ENCODE measurements at places on chromosomes 4 and X.

- DNase-seq: no peak
Observed at GRCh38 chr4:4789462-4789861, 70.0 kb upstream of the MSX1 start.

DNA sequence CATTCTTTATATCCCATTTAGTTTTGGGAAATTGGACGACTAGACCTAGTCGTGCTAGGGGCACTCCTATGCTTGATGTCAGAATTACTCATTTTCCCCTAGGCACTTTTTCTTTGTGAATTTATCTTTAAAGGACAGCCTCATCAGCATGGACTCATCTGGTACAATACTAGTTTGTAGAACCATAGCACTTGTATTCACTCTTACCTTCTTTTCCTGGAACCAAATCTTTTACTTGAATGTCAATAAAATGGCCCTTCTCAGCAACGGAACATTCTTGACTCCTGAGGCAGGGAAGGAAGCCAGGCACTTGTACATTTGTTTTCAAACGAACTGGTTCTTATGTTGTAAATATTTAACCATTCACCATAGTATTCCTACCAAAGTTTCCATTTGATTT lies 187.1 kb downstream of the SHROOM3 start:
- DNase-seq: no peak

- no peak for DNase-seq
Observed at GRCh38 chr4:112546476-112546875, 30.5 kb upstream of the NEUROG2 start.

DNA sequence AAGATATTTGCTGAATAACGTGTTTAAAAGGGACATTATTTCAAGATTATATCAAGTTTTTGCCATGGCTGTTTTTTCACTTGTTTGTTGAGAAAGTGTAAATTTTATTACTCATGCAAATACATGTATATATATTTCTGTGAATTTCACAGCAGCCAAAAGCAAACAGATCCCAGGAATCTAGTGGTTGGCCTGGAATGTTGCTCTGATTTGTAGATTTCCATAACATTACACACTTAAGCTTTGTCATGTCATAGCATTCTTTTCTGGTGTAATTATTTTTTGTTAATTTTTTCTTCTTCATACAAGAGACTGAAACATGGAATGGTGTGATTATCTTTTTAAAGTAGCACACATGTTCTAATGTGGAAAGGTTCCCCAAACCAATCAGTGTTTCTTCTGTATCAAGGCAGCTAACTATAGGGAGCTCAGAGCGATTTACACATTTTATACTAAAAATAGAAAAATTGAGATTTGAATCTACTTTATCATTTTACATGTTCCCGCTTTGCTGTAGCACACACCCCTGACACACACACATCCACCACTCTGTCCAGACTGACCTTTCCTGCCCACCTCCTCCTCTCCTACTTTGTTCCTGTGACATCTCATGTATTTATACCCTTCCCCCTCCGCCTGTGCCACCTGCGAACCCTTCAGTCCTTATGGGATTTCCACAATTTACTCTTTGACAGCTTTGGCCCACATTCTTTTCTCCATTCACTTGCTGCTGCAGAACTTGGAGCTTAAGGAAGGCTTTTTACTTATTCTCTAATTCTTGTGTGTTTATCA lies 20.3 kb downstream of the RUFY3 start:
- no peak for DNase-seq

- no peak for DNase-seq
Observed at GRCh38 chrX:153342762-153343558, 9.0 kb downstream of the ZNF275 start.

GRCh38 chrX:51332188-51332942 lies at the start of gene NUDT10:
Gene NUDT10, plus strand, starts transcription at chrX:51332822. Its CDS starts 144 bp downstream, at chrX:51332966.
- DNase-seq: peak; percentile 4

- DNase-seq: no peak
Observed at GRCh38 chr4:143728166-143728565, 27.7 kb upstream of the FREM3 start.

GRCh38 chrX:35670889-35671288 lies 127.3 kb upstream of the MAGEB16 start:
- DNase-seq: no peak

DNA sequence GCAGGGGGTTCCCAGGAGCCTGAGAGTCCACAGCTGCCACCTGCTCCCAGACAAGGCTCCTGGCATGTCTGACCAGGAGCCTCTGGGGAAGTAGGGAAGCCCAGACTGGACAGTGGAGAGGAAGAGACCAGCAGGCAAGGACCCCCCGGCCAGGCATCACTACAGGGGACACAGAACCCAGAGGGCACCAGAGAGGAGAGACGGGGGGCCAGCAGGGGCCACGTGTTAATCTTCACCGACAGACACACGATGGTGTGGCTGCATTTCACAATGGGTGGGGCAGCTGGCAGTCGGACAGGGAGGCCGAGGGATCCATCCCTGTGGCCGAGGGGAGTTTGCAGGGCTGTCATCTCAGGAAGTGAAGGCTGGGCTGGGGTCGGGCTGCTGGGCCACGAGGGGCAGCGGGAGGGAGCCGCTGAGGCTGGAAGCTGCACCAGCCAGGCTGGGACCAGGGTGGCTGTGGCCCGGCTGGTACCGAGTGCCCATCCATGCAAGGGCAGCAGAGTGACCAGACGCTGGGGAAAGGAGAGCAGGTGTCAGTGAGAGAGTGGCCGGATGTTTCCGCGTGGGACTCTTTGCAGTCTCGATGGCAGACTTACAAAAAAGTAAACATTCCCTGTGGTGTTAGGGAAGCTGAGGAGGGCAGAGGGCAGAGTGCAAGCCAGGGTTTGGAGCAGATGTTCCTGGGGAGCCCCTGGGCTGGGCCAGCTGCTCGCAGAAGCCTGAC lies 4.7 kb downstream of the PDE6B start:
- DNase-seq: no peak

- no peak for DNase-seq
Observed at GRCh38 chrX:150062292-150063137, 124.2 kb upstream of the EOLA2 start.

DNA sequence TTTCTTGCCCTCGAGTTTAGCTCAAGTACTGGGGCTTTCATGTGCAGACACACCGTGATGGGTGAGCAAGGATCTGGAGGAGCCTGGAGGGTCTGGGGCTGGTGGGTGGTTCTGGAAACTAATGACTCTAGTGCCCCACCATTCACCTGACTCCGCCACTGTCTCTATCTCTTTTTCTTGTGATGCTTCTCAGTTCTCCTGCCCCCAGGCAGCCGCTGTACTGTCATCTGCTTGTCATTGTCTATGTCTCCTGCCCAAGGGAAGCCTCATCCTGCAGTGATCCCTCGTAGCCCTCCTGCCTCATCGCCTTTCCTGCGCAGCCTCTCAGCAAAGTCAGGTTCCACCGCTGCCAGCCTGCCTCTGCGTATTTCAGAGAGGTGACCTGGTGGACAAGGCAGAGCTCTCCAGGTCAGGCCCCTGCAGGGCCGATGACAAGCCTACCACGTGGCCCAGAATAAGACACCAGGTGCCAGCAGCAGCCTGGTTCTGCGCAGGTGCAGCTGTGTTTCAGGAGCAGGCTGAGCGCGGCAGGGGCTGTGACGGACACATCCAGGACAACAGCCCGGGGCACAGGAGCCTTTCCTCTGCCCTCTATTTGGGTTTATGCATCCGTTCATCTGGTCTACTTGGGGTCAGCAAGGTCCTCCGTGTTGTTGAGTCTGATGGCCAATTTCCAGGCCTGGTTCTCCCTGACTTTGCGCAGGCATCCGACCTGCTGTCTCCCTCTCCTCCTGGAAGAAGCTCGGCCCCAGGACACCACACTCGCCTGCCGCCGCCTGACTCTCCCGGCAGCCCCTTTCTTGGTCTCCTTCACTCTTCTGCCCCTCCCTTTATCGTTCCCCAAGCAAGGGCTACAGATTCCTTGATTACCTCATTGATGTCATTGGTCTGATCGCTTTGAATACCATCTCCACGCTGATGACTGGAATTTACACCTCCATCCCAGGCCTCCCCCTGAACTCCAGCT lies 30.9 kb upstream of the CDKN2AIP start:
- no peak for DNase-seq

DNA sequence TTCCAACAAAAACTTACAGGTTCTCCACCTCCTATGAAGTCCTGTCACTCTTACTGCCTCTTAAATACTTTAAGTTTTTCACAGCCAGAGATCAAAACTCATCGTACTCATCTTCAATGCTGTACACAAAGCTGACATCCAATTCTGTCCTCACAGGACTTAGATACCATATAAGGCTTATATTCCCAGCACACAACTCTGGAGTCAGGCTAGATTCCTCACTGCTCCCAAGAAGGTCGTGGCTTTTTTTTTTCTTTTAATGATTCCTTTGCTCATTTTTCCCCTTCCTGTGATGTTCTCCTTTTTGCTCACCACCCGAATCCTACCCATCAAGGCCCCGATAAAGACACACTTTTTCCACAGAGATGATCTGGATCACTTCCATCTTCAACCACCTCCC lies 914 bp downstream of the TRAPPC2 start:
- DNase-seq: no peak

GRCh38 chr4:168486912-168487281 lies 6.6 kb upstream of the DDX60L start:
- no peak for DNase-seq

- DNase-seq: peak; percentile 19
Observed at GRCh38 chr4:10084651-10085358, 31.8 kb downstream of the WDR1 start.

DNA sequence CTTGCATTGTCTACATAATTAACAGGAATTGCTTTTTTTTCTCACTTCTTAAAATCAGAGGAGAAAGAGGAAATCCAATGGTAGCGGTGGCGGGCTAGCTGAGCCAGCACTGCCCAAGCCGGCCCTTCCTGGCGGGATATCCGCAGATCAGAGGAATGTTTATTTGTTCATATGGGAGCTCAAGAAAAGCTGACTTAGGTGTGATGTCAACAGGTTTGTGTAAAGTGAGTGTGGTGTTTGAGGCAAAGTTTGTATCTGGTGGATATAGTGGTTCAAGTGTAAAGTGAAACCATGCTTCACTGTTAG lies 466 bp upstream of the SLC39A8 start:
- no peak for DNase-seq

GRCh38 chr4:78606530-78607095 lies 55.0 kb downstream of the ANXA3 start:
- no peak for DNase-seq

GRCh38 chr4:137361756-137362470 lies 170.4 kb downstream of the PCDH18 start:
- DNase-seq: no peak

DNA sequence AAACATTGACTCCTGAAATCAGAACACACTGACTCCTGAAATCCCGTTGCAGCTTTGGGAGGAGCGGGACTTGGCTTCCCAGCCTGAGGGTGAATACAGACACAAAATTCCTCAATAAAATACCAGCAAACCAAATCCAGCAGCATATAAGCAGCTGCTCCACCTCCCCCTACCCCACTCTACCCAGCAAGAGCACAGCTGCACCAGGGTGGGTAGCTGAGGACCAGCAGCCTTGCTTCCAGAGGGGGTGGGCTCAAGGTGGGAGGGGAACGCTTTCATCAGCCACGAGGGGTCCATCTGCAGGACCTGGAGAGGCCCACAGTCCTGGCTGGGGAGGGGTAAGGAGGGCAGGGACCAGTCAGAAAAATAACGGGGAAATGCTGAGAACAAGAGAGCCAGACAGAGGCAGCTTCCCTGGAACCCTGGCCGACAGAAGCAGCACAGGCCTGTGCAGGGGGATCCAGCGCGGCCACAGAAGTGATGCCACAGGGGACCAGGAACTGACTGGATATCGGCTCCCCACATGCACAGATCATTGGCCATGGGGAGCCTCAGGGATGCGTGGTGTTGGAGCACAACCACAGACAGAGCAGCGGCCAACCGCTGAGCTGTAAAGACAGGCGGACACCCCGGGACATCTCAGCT lies 49.8 kb downstream of the FGFRL1 start:
- no peak for DNase-seq

DNA sequence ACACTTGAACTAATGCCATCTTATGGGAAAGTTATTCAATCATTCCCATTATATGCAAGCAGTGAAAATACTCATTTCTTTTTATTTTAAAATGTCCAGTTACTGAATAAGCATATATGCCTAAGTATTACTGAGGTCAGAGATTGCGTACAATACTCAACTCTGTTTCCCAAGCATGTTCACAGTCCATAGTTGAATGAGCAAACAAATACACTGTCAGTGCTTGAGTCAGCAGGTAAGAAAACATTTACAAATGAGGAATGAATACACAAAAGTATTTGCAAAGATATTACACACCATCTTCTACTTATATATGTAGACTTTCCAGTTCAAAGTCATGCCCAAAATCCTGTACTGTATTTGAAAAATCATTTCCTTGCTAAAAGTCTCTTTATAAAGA lies 74.1 kb downstream of the TSPAN5 start:
- DNase-seq: no peak

DNA sequence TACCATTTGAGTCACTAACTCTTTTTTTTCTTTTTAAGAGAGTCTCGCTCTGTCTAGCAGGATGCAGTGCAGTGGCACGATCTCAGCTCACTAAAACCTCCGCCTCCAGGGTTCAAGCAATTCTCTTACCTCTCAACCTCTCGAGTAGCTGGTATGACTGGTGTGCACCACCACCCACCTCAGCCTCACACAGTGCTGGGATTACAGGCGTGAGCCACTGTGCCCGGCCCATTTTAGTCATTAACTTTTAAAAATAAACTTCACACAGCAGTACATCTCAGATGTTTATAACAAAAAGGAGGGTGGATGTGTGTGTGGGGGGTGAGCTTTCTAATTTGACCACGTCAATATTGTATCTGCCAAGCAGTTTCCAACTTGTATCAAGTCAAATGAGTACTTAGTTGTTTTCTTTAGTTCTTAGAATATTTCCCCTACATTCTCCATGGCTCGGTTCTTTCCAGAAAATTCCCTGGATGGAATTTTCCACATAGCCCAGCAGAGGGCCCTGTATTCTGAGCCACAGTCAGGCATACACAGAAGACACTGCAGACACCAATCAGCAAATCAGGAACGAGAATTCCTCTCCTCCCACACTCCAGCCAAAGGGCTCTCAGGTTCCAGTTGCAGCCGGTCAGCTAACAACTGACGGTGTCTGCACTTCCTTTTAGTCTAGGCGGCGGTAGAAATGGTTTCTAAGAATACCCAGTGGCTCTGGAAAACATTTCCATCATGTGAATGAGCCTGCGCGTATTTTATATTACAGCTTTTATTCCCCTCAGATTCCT lies 20.1 kb upstream of the ARAF start:
- DNase-seq: no peak

DNA sequence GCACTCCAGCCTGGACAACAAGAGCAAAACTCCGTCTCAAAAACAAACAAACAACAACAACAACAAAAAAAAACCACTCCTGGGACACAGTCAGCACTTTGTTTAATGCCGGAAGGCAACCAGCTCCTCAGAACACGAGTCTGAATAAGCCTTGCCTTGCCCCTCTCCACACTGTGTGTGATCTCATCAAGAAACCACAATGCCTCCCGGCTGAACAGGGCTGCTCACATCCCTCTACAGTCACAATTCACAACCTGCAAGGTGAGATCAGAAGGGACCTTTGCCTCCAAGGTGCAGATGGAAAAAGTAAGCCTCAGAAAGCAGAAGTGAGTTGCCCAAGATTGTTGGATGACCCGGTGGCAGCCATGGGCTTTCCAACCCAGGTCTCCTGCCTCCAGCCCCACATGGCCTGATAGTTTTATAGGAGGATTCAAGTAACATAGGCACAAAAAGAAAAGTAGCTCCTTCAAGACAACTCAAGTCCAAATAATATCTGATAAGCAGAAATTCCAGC lies 80.8 kb downstream of the JAKMIP1 start:
- DNase-seq: no peak

GRCh38 chrX:70096052-70096451 lies 33.8 kb downstream of the OTUD6A start:
- DNase-seq: no peak

GRCh38 chr4:8552581-8553205 lies 27.5 kb upstream of the GPR78 start:
- DNase-seq: no peak
